ENCODE measurements at places on chromosomes 12 and 14.

DNA sequence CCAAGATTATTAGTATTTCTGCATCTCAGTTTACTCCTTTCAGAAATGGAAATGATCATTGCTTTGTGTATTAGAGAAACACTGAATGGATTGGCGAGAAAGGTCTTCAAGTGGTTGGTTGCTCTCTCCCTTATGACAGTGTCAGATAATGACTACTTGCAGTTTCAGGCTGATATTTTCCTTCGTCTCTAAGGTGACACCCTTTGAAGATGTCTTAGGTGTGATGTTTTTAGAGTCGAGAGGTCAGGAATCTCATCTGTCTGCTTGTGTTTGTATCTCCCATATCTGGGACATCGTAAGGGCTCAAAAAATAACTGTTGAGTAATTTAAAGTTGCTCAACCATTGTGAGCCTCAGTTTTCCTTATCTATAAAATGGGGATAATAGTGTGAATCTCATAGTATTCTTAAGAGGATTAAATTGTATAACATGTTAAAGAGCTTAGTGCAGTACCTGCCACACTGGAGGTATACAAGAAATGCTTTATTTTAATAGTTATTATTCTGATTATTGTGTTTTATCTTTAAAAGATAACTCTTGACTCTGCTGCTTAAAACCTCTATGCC is 40.1 kb downstream of the NPAS3 start:
- DNase-seq, result no peak

DNA sequence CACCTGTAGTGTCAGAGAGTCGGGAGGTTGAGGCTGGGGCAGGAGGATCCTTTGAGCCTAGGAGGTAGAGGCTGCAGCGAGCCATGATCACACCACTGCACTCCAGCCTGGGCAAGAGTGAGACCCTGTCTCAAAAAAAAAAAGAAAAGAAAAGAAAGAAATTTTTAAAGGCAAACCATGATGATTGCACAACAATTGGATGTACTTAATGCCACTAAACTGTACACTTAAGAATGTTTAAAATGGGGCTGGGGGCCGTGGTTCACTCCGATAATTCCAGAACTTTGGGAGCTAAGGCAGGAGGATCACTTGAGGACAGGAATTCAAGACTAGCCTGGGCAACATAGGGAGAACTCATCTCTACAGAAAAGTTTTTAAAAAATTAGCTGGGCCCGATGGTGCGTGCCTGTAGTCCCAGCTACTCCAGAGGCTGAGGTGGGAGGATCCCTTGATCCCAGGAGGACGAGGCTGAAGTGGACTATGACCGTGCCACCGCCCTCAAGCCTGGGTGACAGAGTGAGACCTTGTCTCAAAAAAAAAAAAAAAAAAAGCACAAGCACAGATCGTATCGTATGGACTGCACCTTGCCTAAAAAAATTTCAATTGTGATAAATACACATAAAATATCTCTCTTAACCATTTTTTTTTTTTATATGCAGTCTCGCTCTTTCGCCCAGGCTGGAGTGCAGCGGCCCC is 32.7 kb downstream of the JAG2 start:
- no peak for DNase-seq

DNA sequence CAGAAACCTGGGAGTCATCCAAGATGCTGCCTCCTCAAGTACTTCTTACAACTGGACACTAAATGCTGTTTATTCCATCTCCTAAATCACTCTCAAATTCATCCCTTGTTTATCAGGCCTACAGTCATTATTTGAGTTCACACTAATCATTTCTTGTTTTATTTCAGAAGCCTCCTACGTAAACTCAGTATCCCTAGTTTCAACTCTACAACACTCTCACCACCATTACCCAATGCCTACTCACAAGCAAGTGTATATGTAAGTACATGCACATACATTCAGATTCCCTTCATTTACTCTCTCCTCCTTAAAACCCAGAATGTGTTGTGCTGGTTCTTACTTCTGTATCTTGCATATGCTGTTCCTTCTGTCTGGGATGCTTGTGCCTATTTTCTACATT is 43.0 kb downstream of the DDHD1 start:
- no peak for DNase-seq

- no peak for DNase-seq
Measured at GRCh38 chr14:31441273-31442111, 15.8 kb downstream of the DTD2 start.

GRCh38 chr14:100419856-100420255 is 96.7 kb downstream of the SLC25A47 start:
- DNase-seq, result no peak

DNA sequence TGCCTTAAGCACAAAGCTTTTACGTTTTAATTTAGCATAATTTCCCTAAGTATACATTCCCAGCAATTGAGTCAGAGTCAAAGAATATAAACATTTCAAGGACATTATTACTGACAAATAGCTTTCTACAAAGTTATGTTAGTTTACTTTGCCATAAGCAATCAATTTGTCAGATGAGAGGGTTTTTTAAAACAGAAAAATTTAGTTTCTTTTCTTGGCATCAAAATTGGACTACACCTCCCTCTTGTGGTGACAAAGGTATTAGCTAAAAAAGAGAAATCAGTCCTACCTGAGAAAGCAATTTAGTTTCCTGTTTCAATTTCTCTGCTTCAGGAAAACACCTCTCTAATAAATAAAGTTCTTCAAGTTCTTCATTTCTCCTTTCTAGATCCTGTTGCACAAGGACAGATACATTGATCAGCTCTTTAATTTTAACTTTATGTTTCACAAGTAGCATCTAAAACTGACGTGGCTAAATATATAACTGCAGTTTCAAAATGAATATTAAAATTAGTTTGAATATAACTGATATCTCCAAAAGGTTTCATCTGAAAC is 39.9 kb downstream of the DNAI7 start:
- no peak for DNase-seq

GRCh38 chr12:53481939-53482586 is 17.2 kb downstream of the MAP3K12 start:
- DNase-seq, result no peak

- DNase-seq, result no peak
Measured at GRCh38 chr12:105227879-105228278, 8.1 kb downstream of the APPL2 start.

GRCh38 chr12:100186071-100186470 is 14.5 kb upstream of the ACTR6 start:
- DNase-seq, result no peak

- no peak for DNase-seq
Measured at GRCh38 chr12:116159593-116160200, 117.8 kb downstream of the MED13L start.

DNA sequence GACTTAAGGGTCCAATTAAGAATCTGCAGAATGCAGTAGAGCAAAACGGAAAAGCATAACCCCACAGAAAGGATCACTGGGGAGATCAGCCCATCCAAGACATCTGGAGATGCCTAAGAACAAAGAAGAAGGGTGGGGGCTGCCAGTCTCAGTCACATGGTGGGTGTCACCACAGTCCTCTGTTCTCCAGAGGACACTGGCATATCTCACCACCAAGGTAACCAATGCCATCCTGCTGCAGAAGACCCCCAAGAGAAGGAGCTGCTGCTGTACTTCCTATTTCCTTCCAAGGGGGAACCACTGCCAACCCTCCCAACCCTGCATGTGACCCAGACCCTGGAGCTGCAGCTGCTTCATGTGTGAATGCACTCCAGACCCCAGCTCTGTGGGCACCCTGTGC is 91.2 kb downstream of the PTGER2 start:
- no peak for DNase-seq

DNA sequence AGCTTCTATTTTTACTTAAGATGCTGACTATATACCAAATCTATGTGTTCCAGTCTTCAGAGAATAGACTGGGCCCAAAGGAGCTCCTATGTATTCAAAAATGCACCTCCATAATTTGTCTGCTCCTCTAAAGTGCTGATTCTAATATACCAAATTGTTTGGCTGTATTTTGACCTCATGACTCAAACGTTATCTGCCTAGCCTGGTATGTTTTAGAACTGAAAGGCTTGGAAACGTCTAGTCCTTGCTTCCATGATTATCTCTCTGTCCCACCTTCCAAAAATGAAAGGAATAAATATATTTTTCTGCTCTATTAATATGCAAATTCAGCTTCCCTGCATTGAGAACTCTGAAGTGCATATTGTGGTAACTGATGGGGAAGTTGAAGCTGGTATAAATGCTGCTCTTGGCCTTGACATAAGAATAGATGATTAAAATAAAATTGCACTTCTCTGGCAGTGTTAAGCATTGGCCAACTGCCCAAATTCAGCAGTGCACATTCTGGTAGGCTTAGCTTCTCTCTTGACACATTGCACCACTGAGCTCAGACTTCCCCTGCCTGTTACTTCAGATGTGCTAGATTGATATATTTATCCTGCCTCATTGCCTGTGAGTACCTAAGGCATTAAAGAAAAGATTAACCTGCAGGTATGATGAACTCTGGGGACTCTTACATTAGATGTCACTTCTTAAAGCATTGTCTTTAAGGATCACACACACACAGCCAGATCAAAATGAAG is 882.3 kb downstream of the RPS29 start:
- no peak for DNase-seq

DNA sequence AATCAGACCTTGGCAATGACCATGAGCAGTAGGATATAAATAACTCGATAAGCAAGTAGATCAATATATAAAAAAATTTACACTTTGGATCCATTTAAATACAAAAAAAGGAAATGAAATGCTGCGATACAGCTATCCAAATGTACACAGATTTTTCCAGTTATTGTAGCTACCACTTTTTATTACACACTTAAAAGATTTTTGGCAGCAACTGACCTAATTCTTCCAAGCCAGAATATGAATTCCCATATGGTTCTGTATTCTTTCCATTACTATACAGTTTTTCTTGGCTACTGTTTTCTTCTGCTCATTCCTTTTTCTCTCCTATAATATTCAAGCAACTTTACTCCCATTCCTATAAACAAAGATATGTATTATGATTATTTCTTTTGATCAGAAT is 52.2 kb downstream of the TMTC1 start:
- no peak for DNase-seq

DNA sequence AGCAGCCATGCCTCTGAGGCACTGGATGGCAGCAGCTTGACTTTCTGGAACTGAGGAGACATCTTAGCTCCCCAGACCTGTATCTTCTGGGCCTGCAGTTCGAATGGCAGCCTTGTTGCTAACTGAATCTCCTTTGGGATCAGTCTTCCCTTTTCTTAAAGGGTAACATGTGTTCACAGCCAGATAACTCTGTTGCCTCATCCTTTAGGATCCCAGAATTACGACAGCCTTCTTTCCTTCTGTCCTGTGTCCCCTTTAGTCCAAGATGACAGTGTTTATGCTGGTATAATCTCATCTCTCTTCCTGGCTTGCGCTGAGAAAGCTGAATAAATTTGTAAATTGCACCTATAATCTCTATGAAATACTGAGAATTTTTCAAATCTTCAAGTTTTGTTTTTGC is 9.1 kb upstream of the ERC1 start:
- DNase-seq, result no peak

DNA sequence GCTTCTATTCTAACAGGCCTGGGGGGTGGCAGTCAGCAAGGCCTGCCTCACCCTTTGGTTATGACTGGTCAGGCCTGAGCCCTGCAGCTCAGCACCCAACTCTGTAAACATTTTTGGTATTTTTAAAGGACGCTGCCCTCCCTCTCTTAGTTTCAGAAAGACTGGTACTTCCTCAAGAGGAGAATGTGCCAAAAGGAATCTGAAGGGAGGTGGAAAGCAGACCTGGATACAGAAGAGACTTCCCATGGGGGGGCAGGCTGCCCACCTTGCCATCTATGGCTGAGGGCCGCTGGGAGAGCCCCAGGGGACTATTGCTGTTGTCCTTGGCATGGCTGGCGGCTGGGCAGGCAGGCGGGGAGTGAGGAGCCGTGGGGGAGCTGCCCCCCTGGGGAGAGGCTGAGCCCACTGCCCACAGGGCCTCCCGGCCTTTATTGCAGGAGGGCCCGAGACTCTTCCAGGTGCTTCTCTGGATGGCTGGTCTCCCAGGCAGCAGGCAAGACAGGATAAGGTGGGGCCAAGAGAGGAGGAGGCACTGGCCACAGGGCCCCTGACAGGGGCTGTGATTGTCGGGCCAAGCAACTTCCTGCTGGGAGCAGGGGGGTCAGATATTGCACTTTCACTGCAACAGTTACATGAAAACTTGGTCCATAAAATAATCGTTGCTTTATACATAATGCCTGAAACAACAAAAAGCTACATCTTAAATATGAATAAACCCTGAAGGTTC is 3.5 kb downstream of the ARL6IP4 start:
- DNase-seq, result no peak

DNA sequence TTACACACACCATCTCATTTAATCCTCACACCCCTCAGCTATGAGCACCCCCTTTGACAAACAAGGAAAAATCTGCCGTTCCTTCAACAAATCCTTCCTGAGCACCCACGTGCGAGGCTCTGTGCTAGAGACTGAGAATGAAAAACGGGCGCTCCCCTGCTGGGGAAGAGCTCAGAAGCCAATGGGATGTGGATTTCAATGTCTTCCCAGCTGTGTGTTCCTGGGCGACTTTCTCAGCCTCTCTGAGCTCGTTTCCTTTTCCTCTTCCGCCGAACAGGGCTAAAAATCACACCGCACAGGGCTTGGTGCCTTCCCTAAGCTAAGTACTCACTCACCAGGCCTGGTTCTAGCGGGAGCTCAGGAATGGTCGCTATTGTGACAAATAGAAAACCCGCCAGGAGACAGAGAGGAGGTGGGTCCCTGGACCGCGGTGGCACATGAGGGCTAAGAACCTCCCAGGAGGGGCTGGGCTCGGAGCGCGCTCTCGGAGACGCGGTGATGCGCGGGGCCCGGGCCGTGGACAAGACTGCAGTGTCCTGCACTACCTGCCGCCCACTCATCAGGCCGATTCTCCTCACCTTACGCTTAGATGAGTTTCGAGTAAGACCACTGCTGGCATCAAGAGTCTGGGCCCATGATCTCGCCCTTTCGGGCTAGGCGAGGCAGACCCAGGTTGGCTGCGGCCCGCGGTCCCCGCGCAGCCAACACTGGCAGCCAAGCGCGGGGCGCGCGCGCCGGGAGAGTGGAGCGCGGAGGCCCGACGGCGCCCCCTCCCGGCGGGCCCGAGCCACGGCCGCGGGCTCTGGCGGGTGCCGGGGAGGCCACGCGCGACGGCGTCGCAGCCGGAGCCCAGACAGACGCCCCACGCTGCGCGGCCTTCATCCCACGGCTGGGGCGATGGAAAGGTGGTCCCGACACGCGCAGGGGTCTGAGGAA is 17.0 kb downstream of the ZDHHC22 start:
- peak; percentile 20 for DNase-seq

GRCh38 chr12:2639020-2639298 is 155.8 kb upstream of the FKBP4 start:
- no peak for DNase-seq

DNA sequence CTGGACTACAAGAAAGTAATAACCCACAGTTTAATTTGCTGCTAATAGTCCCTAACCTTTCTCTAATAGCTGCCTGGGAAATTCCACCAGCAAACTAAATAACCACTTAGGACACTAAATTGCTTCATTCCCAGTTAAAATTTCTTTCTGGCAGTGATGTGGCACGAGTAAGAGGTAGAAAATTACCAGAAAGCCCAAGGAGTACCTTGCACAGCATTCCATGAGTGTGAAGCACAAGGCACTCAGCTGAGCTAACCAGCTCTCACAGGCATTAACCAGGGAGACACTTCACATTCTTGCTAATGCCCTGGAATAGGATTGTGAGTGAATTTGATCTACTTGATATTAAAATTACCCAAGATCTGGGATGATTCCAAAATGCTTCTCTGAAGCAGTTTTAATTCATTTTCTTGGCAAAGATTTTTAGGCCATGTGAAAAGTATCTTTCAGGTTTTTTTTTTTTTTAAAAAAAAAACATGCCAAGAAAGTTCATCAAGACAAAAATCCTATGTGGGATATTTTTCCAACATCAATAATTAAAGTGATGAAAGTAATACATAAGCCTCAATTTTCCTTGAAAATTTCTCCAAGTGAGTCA is 29.5 kb downstream of the TSPAN8 start:
- DNase-seq, result no peak

GRCh38 chr14:72839753-72840607 is 53.9 kb downstream of the DPF3 start:
- no peak for DNase-seq
